Activated naive CD4-positive, alpha-beta T cell treated with anti-CD3 and anti-CD28 coated beads, Interleukin-2, amount 50 U/mL, for 16 hours (primary cell): ENCODE measurements at places on chromosomes 1 and 21.

- DNase-seq: no peak
Measured at GRCh38 chr1:112878321-112878720, 77.7 kb downstream of the SLC16A1 start.

DNA sequence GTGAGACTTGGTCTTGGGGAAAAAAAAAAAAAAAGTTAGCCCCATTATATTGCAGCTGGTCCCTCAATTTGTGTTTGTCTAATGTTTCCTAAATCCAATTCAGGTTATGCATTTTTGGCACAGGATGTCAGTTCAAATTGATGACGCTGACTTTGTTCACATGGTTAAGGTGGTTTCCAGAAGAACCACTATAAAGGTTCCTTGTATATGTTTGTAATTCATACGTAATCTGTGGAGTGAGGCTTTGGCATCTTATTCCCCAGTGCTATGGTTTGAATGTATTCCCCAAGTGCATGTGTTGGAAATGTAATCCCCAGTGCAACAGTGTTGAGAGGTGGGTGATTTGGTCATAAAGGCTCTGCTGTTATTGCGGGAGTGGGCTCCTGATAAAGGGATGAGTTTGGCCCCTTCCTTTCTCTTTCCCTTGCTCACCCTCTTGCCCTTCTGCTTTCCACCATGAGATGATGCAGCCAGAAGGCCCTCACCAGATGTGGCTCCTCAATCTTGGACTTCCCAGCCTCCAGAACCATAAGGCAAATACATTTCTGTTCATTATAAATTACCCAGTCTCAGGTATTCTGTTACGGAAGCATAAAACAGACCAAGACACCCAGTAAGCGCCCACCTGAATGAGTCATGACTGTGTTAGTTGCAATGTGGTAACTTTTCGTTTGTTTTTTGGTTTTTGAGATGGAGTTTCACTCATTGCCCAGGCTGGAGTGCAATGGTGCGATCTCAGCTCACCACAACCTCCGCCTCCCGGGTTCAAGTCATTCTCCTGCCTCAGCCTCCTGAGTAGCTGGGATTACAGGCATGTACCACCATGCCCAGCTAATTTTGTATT lies 19.5 kb upstream of the HLCS start:
- no peak for DNase-seq

- no peak for DNase-seq
Measured at GRCh38 chr1:204818998-204819397, 51.7 kb upstream of the NFASC start.

DNA sequence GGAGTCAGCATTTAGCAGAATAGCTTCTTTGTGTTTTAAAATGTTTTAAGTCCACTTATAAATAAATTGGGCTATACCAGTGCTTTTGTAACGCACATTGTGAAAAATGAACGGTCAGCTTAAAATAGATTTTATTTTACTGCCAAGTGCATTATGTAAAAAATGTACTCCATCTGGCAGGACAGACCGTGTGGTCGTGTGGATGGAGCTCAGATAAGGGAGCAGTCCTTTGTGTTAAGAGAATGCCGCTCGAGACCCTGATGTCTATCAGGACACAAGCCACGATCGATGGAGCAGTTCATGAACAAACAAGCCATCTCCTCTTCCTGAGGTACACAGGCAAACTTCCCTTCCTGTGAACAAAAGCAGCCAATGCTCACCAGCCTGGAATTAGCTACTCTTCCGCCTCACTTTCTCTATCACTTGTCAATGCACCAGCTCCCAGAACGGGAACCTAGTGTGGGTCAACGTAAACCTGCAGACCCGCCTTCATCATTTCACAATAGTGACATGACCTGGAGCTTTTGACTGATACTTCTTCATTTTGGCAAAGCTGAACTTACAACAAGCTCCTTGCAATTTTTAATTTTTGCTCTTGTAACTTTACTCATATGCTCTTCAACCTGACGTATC lies 243.5 kb downstream of the TGFB2 start:
- no peak for DNase-seq

DNA sequence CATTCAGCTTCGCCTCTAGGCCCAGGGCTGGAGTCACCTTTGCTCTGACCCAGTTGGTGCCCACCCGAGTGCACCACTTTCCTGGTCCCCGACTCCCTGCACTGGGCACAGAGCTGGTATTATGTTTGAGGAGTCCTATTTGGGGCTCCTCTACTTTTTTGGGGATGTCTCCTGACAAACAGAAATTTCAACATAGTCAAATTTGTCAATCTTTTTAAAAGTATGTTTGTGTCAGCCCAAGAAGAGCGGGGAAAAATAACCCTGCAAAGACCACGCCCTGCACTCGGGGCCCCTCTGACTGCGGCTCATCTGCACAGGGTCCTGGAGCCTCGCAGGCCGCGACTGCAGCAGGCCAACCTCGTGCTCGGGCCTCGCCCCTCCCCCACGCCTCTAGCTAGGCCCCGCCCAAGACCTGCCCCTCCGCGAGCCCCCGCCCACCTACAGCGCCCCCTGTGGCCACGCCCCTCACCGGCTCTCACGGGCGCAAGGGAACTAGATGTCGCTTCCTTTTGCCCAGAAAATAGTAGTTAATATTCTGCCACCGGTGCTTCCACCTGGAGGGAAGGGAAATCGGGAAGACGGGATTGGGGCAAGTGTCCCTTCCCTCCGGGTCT lies 11.4 kb downstream of the FAM229A start:
- DNase-seq: peak; percentile 80

DNA sequence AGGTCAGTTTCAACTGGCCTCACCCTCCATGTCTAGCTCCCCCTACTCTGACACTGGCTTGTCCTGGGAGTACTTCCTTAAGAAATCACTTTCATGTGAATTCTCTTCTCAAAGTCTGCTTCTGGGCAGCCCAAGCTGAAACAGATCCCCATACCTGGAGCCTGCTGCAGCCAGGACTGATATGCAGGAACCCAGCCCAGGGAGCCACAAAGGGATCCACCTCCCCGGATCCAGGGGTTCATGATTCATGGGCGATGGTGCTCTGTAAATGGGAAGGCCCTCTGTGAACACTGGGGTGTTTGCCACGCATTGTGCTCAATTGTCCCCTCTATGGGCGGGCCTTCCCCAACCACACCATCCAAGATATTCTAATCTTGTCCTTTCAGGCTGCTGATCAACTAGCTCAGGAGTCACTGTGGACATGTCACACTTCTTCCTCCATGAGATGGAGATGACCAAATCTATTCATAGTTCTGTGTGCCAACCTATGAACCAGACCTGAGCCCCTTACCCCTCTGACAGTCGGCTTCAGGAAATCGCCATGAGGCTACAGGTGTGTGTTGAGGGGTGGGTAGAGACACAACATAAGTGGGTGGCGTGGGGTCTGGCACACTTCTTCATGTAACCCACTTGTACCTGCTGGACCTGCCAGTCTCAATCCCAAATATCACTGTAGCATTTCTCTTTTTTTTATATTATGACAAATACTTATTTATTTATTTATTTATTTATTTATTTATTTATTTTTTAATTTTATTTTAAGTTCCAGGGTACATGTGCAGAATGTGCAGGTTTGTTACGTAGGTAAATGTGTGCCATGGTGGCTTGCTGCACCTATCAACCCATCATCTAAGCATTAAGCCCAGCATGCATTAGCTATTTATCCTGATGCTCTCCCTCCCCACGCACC lies 41.8 kb downstream of the RUNX3 start:
- no peak for DNase-seq

DNA sequence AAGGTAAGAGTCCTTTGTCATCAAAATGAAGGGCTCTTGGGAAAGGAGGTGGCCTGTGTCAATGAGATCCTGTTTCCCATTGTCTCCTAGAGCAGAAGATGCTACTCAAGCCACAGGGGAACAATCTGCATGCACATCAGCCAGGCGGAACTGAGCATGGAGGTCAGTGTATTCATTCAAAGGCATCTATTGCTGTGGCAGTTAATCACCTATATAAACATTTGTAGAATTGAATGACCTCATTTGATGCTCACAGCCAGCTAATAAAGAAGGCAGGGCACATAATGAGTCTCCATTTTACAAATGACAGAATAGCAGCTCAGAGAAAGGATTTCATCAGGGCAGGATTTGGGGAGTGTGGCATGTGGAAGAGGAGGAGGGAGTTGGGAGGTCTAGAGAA lies 5.7 kb upstream of the FYB2 start:
- no peak for DNase-seq

DNA sequence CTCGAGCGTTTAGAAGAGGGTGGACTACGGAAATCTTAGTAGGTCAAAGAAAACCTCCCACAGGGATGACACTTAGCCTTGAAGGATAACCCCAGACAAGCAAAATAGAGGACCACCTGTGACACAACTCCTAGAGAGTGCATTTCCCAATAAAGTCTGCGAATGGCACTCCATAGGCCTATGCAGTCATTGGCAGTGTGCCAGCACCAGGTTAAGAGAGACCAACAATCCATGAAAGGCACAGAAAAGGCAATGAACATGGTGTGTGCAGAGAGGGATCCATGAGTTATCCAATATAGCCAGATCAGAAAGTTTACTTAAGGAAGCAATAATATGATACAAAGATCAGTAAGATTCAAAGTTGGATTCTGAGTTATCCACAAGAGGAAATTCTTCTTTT lies 45.2 kb upstream of the FMO2 start:
- DNase-seq: no peak
